ENCODE measurements at places on chromosomes 6 and 20. TPM values are rescaled to one million over a fixed set of nuclear protein-coding genes. Genes with fewer than 3 reads are reported as not detected.

The MTFR2 gene
- total RNA-seq = 1.0 TPM

The PRND gene
- 0.18 TPM for total RNA-seq

The PRDM1 gene
- 1.7 TPM for total RNA-seq

The ISM1 gene
- total RNA-seq = 0.46 TPM

The NKX2-2 gene
- total RNA-seq = 0.19 TPM

The CNR1 gene
- 0.87 TPM for total RNA-seq

The PDE7B gene
- total RNA-seq = 29.1 TPM

The PLA2G7 gene
- 0.39 TPM for total RNA-seq

The PTK6 gene
- total RNA-seq = 0.10 TPM

The UNC5CL gene
- 1.1 TPM for total RNA-seq

The THEMIS gene
- total RNA-seq = not detected

DNA sequence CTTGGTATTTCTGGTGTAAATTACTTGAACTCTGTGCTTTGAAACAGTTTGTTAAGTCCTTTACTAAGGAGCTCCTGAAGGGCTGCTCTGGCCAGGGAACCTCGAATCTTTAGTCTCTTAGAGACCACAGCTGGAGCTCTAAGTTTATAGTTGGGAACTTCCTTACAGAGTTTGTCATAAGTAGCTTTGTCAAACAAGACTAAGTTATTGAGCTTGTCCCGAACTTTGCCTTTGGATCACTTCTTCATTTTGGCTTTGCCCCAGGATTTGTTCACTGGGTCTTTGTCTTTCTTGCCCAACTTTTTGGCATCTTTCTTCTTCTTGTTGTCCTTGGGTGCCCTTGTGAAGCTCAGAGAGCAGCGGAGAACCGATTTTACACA is 64.8 kb downstream of the FAM50B start:
- no peak overlapping the region for H3K4me3 ChIP-seq
- no peaks in the 10 kb centered on the region for H3K27me3 ChIP-seq
- DNase-seq = no peak
- H3K36me3 ChIP-seq = no peaks in the 10 kb centered on the region

DNA sequence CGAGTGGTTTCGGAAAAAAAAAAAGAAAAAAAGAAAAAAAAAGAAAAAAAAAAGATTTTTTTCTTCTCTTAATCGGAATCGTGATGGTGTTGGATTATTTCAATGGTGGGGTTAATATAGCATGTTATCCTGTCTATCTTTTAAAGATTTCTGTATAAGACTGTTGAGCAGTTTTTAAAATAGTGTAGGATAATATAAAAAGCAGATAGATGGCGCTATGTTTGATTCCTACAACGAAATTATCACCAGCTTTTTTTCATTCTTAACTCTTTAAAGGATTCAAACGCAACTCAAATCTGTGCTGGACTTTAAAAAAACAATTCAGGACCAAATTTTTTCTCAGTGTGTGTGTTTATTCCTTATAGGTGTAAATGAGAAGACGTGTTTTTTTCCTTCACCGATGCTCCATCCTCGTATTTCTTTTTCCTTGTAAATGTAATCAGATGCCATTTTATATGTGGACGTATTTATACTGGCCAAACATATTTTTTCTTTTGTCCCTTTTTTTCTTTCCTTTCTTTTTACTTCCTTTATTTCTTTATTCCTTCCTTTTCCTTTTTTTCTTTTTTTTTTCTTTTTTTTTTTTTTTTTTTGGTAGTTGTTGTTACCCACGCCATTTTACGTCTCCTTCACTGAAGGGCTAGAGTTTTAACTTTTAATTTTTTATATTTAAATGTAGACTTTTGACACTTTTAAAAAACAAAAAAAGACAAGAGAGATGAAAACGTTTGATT is 3.6 kb downstream of the SOX4 start:
- peaks cover 24% of the 10 kb centered on the region for H3K4me1 ChIP-seq
- peak overlapping the region; percentile 80 for H3K4me3 ChIP-seq
- no peak for DNase-seq
- H3K27ac ChIP-seq = peak overlapping the region; percentile 91

GRCh38 chr6:13251242-13251641 is 77.1 kb downstream of the TBC1D7 start:
- no peaks in the 10 kb centered on the region for H3K27me3 ChIP-seq
- peaks cover 7% of the 10 kb centered on the region for H3K4me1 ChIP-seq
- no peaks in the 10 kb centered on the region for H3K36me3 ChIP-seq
- H3K4me3 ChIP-seq = no peak overlapping the region
- H3K27ac ChIP-seq = no peak overlapping the region
- no peak for DNase-seq

DNA sequence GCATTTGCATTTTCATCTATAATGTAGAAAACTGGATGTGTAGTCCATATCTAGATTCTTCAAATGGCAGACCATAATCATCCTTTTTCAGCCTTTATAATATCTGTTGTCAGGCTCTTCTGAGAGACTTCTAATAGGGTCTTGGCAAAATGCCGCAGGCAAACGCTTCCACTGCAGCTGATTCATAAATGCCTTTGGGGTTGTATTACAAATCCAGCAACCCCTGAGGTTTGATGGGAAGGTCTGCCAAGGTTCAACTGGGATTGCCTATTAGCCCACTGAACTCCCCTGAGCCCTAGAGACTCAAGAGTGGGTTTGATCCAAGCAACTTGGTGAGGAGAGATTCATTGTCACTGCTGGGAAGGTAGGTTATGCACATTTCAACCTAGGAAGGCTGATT is 365.2 kb upstream of the POU3F2 start:
- no peak overlapping the region for H3K4me3 ChIP-seq
- H3K36me3 ChIP-seq = no peaks in the 10 kb centered on the region
- DNase-seq = no peak

- H3K4me1 ChIP-seq = peaks cover 5% of the 10 kb centered on the region
- no peak for DNase-seq
- no peak overlapping the region for H3K4me3 ChIP-seq
- H3K27ac ChIP-seq = no peak overlapping the region
- no peaks in the 10 kb centered on the region for H3K36me3 ChIP-seq
- no peaks in the 10 kb centered on the region for H3K27me3 ChIP-seq
Measured at GRCh38 chr6:12369781-12370262, 79.7 kb downstream of the EDN1 start.

- H3K27me3 ChIP-seq = no peaks in the 10 kb centered on the region
- H3K4me1 ChIP-seq = no peaks in the 10 kb centered on the region
- no peaks in the 10 kb centered on the region for H3K36me3 ChIP-seq
- H3K27ac ChIP-seq = no peak overlapping the region
- H3K4me3 ChIP-seq = no peak overlapping the region
Measured at GRCh38 chr6:22751223-22751622, 181.9 kb downstream of the HDGFL1 start.

DNA sequence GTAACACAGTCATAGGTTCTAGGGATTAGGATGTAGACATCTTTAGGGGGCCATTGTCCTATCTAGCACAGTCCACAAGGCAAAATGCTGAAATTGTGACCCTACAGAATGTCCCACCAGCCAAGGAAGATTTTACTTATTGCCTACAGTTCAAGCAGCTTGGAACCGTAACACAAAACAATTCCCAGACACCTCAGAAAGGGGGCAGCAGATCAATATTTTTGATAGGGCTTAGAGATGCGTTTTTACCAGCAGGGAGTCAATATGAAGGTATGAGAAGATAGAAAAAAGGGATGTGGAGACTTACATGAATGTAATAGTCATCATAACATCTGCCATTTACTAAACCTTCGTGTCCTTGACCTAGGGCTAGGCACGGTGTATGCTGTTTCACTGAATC is 81.0 kb downstream of the TMEM170B start:
- H3K27me3 ChIP-seq = no peaks in the 10 kb centered on the region
- no peak overlapping the region for H3K4me3 ChIP-seq
- no peaks in the 10 kb centered on the region for H3K36me3 ChIP-seq
- no peak overlapping the region for H3K27ac ChIP-seq
- no peak for DNase-seq

- H3K4me1 ChIP-seq = no peaks in the 10 kb centered on the region
- no peak overlapping the region for H3K4me3 ChIP-seq
- no peak for DNase-seq
- no peaks in the 10 kb centered on the region for H3K27me3 ChIP-seq
- no peaks in the 10 kb centered on the region for H3K36me3 ChIP-seq
Measured at GRCh38 chr6:82702574-82702973, 339.0 kb downstream of the TPBG start.

GRCh38 chr20:48538856-48539255 is 288.9 kb downstream of the PREX1 start:
- H3K27me3 ChIP-seq = peaks cover 23% of the 10 kb centered on the region
- no peak overlapping the region for H3K27ac ChIP-seq
- H3K36me3 ChIP-seq = no peaks in the 10 kb centered on the region

- no peaks in the 10 kb centered on the region for H3K36me3 ChIP-seq
- peaks cover 7% of the 10 kb centered on the region for H3K4me1 ChIP-seq
- H3K27ac ChIP-seq = no peak overlapping the region
- no peak overlapping the region for H3K4me3 ChIP-seq
- H3K27me3 ChIP-seq = peaks cover 57% of the 10 kb centered on the region
- no peak for DNase-seq
Measured at GRCh38 chr20:56634735-56635385, 5.8 kb downstream of the TFAP2C start.

DNA sequence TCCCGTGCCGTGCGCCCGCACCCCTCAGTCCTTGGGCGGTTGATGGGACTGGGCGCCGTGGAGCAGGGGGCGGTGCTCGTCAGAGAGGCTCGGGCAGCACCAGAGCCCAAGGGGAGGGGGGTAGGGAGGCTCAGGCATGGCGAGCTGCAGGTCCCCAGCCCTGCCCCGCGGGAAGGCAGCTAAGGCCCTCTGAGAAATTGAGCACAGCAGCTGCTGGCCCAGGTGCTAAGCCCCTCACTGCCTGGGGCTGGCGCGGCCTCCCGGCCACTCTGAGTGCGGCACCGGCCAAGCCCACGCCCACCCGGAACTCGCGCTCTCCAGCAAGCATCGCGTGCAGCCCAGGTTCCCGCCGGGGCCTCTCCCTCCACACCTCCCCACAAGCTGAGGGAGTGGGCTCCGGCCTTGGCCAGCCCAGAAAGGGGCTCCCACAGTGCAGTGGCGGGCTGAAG is 16.4 kb downstream of the SOX4 start:
- no peaks in the 10 kb centered on the region for H3K4me1 ChIP-seq
- H3K36me3 ChIP-seq = no peaks in the 10 kb centered on the region
- H3K27me3 ChIP-seq = no peaks in the 10 kb centered on the region

GRCh38 chr6:45163952-45164766 is 164.0 kb upstream of the RUNX2 start:
- H3K4me1 ChIP-seq = no peaks in the 10 kb centered on the region
- no peak overlapping the region for H3K4me3 ChIP-seq
- no peak for DNase-seq
- H3K27me3 ChIP-seq = no peaks in the 10 kb centered on the region

- no peaks in the 10 kb centered on the region for H3K36me3 ChIP-seq
- peaks cover 34% of the 10 kb centered on the region for H3K4me1 ChIP-seq
- H3K27me3 ChIP-seq = no peaks in the 10 kb centered on the region
- DNase-seq = no peak
- H3K27ac ChIP-seq = peak overlapping the region; percentile 65
Measured at GRCh38 chr6:146914489-146915483, 289.4 kb upstream of the STXBP5 start.

DNA sequence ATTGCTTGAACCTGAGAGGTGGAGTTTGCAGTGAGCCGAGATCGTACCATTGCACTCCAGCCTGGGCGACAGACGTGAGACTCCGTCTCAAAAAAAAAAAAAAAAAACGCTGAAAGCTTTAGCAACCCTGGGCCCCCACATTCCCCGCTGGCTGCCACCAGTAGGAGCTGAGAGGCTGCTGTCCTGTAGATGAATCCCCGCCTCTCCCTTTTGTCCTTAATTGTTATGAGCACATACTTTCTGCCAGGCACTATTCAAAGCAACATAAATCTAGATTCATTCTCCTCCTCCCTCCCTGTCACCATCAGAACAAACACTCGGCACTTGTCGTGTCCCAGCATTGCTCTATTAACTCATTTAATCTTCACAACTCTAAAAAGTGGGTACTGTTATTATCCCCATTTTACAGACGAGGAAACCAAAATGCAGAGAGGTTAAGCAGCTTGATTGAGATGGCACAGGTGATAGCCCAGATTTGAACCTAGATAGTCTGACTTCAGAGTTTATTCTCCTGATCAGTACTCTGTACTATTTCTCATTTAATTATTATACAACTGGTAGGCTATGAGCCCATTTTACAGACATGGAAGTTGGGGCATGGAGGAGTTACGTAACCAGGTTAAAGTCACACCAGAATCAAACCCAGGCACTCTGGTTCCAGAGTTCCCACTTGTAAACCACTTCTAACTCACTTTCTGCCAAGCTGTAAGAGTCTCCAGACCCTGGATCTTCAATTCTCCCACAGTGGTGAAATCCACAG is 97.4 kb downstream of the EYA2 start:
- no peaks in the 10 kb centered on the region for H3K4me1 ChIP-seq
- no peaks in the 10 kb centered on the region for H3K36me3 ChIP-seq
- DNase-seq = no peak

DNA sequence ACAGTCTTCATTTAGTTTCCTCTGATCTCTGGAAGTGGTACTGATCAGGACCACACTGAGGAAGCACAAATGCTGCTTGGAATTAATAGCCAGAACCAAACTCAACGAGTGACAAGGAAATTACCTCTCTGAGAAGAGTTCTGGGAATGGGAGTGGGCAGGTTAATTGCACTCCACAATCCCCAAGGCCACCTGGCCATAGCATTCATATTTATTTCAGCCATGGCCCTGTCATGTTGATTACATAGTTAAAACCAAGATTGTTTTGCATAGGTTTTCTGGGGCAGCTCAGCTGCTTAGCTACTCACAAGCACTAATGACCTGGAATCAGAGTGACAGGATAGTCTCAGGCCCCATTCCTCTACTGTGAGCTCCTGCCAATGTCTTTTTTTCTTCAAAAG is 230.2 kb upstream of the RIMS1 start:
- no peak for DNase-seq
- no peak overlapping the region for H3K4me3 ChIP-seq
- H3K27ac ChIP-seq = no peak overlapping the region
- H3K36me3 ChIP-seq = no peaks in the 10 kb centered on the region
- H3K27me3 ChIP-seq = no peaks in the 10 kb centered on the region
- H3K4me1 ChIP-seq = peaks cover 7% of the 10 kb centered on the region

GRCh38 chr6:136134751-136135150 is 115.4 kb downstream of the MTFR2 start:
- no peak for DNase-seq
- H3K27me3 ChIP-seq = no peaks in the 10 kb centered on the region
- H3K4me3 ChIP-seq = no peak overlapping the region

DNA sequence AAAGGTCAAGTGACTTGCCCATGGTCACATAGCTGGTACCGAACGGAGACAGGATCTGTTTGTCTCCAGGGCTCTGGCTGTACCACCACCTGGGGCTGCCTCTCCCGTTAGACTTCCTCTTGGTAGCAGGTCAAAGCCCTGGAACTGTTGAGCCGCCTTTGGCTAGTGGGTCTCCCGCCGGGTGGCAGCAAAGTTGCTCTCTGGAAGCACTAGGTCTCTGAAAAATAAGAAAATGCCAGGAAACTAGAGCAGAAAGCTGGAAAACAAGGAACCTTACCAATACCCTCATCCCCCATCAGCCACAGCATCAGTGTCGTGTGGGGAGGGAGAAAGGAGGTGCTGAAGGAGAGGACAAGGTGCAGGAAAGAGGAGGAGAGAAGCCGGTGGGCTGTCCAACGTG is 291.0 kb upstream of the SUPT3H start:
- no peak overlapping the region for H3K27ac ChIP-seq
- H3K36me3 ChIP-seq = no peaks in the 10 kb centered on the region
- peaks cover 7% of the 10 kb centered on the region for H3K4me1 ChIP-seq
- no peak for DNase-seq
